Breast epithelium (tissue), 4 donors: ENCODE measurements at places on chromosomes 5 and 9.

DNA sequence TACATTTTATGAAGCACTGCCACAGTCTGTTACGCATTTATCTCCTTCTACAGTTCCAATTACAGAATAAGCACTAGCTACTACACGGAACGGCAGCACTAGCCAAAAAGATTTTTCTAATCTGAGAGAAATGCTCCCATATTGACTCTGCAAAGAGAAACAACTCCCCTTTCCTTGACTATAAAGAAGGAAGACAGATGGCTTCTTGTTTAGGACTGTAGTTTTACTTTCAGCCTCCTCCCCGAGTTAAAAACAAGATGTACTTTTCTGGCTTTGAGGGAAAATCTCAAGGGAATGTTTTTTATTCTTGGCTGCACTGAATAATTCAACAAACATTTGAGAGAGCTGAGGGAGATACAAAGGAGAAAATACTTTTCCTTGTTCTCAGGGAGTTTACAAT, 1.9 kb upstream of the SLC44A1 start:
- DNase-seq = no peak

- DNase-seq = no peak
Measured at GRCh38 chr9:78479441-78479840, 182.5 kb downstream of the PSAT1 start.

GRCh38 chr9:99748266-99748665, 73.4 kb upstream of the NR4A3 start:
- no peak for DNase-seq

DNA sequence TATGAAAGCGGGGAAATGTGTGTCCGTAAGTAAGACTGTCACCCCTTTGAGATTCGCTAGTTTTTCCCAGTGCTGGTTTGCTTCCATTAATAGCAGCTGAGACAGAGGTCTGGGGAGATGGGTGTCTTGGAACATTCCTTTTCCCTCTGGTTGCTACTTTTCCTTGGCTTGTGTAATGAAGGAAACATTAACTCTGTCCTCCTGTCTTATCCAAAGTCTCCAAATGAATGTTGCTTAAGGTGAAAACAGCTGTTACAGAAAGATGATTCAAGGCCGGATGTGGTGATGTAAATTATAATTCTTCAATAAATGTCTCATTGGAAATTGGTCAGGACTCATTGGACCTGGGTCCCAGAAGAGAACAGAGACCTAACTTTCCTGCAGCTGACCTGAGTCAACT, 50.0 kb downstream of the MEGF10 start:
- no peak for DNase-seq

DNA sequence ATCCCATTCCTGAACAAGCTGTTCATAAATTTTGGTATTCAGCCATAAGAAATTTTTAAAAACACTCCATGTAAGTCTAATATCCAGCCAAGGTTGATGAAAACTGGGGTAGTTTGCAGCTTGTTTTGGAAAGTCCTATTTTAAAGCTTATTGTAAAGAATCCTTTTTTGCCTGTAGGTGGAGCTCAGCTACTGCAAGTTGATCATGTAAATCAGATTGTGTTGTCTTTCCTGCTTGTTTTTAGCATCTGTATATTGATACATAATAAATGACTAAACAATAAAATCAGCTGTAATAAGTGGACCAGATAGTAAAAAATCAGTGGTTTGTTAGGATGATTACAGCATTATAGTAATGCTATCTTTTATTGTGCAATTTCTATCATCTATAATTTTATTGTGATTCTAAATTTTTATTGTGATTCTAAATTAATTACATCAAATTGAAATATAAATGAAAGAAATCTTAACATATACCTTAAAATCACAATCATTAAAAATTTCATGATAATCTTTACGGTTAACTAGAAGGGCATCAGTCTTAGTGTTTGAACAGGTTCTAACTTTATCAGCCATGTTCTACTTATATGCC, 42.4 kb downstream of the CWC27 start:
- DNase-seq = no peak

GRCh38 chr5:135188233-135188914, 154.3 kb upstream of the PITX1 start:
- DNase-seq = no peak

- no peak for DNase-seq
Measured at GRCh38 chr5:89934069-89934468, 475.5 kb downstream of the CETN3 start.

GRCh38 chr5:167155387-167156005, 1135.9 kb upstream of the WWC1 start:
- no peak for DNase-seq

GRCh38 chr5:14365831-14366430, 215.7 kb upstream of the OTULINL start:
- no peak for DNase-seq
